Activated T-helper 2 cell treated with anti-CD3 and anti-CD28 coated beads, Interferon-gamma antibody, Interleukin-2, Interleukin-4, amounts not matched to agents 10 μg/mL and 5 μg/mL and 100 μg/mL, durations not matched to agents 14 hours and 24 hours and 36 hours (primary cell): ENCODE measurements at places on chromosomes 3 and 15.
A peak's percentile ranks its signal among the peaks of the same experiment; 100 is the strongest.

- H3K27me3 ChIP-seq = no peaks in the 10 kb centered on the region
- DNase-seq = no peak
- H3K27ac ChIP-seq = no peak overlapping the region
- H3K36me3 ChIP-seq = no peaks in the 10 kb centered on the region
Measured at GRCh38 chr15:67788986-67789385, 36.3 kb upstream of the SKOR1 start.

DNA sequence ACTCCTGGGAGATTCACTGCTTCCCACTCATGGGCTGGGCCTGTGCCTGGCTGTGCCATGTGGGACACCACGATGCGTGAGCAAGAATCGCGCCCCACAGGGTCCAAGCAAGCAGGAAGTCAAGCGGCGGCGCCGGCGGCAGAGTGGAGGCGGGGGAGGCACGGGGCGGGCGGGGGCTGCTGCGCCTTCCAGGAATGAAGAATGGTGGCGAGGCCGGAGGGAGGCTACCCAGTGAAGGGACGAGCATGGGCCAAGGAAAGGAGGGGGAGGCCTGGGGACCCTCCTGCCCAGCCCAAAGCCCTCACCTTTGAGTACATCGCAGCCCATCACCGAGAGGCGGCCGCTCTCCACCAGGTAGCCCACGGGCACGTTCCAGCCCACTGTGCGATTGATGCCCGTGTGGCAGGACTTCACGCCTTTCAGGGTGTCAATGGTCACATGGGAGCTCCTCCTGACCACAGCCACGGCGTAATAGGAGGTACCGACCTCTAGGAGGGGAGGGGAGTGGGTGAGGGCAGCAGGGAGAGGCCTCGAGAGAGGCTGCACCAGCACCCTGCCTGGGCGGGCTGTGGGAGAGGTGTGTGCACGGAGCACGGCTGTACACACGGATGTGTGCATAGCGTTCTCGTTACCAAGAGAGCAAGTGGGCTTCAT lies 5.5 kb downstream of the MELTF start:
- H3K4me3 ChIP-seq = no peak overlapping the region
- H3K36me3 ChIP-seq = no peaks in the 10 kb centered on the region
- peaks cover 5% of the 10 kb centered on the region for H3K4me1 ChIP-seq
- H3K27me3 ChIP-seq = peaks cover 11% of the 10 kb centered on the region
- no peak overlapping the region for H3K27ac ChIP-seq

DNA sequence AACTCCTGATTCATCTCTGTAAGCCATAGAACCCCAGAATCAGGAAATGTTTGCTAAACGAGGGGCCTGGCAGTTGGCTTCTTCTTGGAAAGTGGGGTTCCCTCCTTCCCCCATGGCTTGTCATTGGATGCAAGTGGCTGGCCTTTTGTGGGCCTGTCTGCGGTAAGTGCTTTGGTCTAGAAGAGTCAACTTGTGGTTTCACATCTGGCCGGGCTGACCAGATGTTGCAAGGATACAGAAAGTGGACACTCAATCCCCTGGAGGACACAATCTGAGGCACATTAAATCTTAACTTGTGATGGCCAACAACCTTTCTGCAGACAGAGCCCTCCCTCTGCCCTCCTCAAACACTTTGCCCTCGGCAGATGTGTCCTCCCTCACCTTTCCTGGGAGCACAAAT lies 1.1 kb downstream of the FAH start:
- H3K4me3 ChIP-seq = peak overlapping the region; percentile 95
- no peak for DNase-seq
- H3K4me1 ChIP-seq = peaks cover 30% of the 10 kb centered on the region
- peak overlapping the region; percentile 95 for H3K27ac ChIP-seq
- H3K36me3 ChIP-seq = peaks cover 26% of the 10 kb centered on the region
- peaks cover 2% of the 10 kb centered on the region for H3K27me3 ChIP-seq

GRCh38 chr15:62447742-62448141 lies 282.7 kb upstream of the C2CD4B start:
- no peak overlapping the region for H3K4me3 ChIP-seq
- H3K27me3 ChIP-seq = no peaks in the 10 kb centered on the region
- no peaks in the 10 kb centered on the region for H3K4me1 ChIP-seq
- DNase-seq = no peak
- H3K27ac ChIP-seq = no peak overlapping the region
- H3K36me3 ChIP-seq = no peaks in the 10 kb centered on the region

DNA sequence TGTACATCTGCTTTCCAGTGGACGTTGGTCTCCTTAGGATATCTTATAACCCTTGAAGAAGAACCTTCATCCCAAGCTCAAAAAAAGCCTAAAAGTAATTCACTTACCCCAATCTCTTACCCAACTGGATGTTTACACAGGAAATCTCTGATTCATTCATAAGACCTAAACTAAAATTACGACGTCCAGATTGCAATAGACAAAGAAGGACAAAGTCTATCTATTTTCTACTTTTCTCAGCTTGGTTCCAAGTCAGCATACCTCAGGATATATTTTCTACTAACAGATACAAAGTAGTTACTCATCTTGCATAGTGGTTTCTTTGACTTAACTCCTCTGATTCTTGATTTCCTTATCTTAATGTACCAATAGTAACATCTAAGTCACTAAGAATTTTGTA lies 669.9 kb downstream of the OTOL1 start:
- no peak overlapping the region for H3K4me3 ChIP-seq
- no peak for DNase-seq
- no peaks in the 10 kb centered on the region for H3K27me3 ChIP-seq
- H3K27ac ChIP-seq = no peak overlapping the region
- no peaks in the 10 kb centered on the region for H3K36me3 ChIP-seq

DNA sequence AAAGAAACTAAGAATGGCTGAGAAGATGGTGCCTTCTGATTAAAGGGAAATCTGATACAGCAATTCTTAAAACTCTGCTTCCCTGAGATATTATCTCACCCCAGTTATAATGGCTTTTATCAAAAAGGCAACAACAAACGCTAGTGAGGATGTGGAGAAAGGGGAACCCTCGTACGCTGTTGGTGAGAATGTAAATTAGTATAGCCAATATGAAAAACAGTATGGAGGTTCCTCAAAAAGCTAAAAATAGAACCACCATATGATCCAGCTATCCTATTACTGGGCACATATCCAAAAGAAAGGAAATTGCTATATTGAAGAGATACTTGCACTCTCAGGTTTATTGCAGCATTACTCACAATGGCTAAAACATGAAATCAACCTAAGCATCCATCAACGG lies 65.1 kb downstream of the GOLIM4 start:
- DNase-seq = no peak
- H3K27me3 ChIP-seq = no peaks in the 10 kb centered on the region
- H3K27ac ChIP-seq = no peak overlapping the region
- H3K4me3 ChIP-seq = no peak overlapping the region
- H3K4me1 ChIP-seq = peaks cover 33% of the 10 kb centered on the region

DNA sequence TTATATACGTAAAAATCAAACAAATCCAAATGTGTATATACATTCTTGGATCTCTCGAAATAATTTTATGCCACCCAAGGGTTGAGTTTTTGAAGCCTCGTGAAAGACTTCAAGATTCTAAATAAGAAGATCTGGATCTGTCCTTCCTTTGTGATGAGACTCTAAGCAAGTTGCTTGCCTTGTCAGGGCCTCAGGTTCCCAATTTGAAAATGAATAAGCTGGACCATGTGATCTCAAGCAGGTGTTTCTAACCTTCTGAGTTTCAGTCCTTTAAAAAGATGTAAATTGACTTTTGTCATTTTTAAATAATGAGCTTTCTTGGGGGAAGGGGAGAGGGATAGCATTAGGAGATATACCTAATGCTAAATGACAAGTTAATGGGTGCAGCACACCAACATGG lies 137.1 kb downstream of the P3H2 start:
- H3K27ac ChIP-seq = no peak overlapping the region
- no peaks in the 10 kb centered on the region for H3K4me1 ChIP-seq
- H3K36me3 ChIP-seq = no peaks in the 10 kb centered on the region
- H3K4me3 ChIP-seq = no peak overlapping the region

- no peaks in the 10 kb centered on the region for H3K36me3 ChIP-seq
- no peak for DNase-seq
- peaks cover 3% of the 10 kb centered on the region for H3K27me3 ChIP-seq
Measured at GRCh38 chr3:192929146-192929545, 11.5 kb upstream of the MB21D2 start.

- H3K4me1 ChIP-seq = peaks cover 5% of the 10 kb centered on the region
- no peaks in the 10 kb centered on the region for H3K36me3 ChIP-seq
- H3K27me3 ChIP-seq = peaks cover under 1% of the 10 kb centered on the region
- H3K27ac ChIP-seq = no peak overlapping the region
Measured at GRCh38 chr3:49173792-49174170, 2.4 kb downstream of the KLHDC8B start.

GRCh38 chr3:11928381-11928780 lies 75.8 kb upstream of the SYN2 start:
- H3K36me3 ChIP-seq = no peaks in the 10 kb centered on the region
- H3K27ac ChIP-seq = no peak overlapping the region
- no peaks in the 10 kb centered on the region for H3K4me1 ChIP-seq
- no peak overlapping the region for H3K4me3 ChIP-seq

DNA sequence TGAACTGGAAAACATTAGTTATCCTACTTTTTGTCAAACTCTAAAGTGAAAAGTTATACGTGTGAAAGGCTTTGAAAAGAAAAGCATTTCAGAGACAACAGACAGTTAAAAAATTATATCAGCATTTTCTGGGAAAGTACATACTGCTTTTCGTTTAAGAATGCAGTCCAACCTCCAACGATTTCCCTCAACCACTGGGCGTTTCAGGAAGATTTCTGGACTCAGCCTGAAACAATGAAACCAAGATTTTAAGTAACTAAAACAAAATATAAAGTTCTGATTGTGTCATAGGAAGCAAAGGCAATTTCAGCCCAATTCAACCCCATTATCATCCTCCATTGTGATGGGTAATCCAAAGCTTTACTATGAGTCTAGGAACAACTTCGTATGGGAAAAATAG lies 110.7 kb downstream of the PLD1 start:
- H3K4me1 ChIP-seq = no peaks in the 10 kb centered on the region
- H3K27ac ChIP-seq = no peak overlapping the region
- no peak for DNase-seq
- no peak overlapping the region for H3K4me3 ChIP-seq
- H3K36me3 ChIP-seq = no peaks in the 10 kb centered on the region

DNA sequence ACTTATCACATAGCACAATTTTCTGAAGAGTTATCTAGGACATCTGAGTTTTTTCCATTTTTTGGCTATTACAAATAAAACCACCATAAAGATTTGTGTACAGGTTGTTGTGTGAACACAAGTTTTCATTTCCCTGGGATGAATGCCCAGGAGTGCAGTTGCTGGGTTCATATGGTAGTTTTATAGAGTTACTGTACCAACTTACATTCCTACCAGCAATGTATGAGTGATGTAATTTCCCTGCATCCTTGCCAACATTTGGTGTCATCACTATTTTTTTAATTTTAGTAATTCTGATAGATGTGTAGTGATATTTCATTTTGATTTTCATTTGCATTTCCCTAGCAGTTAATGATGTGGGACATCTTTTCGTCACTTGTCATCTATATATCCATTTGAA lies 20.5 kb downstream of the FILIP1L start:
- H3K36me3 ChIP-seq = peaks cover 3% of the 10 kb centered on the region
- no peaks in the 10 kb centered on the region for H3K27me3 ChIP-seq
- no peak overlapping the region for H3K27ac ChIP-seq
- H3K4me1 ChIP-seq = peaks cover 38% of the 10 kb centered on the region
- DNase-seq = no peak

DNA sequence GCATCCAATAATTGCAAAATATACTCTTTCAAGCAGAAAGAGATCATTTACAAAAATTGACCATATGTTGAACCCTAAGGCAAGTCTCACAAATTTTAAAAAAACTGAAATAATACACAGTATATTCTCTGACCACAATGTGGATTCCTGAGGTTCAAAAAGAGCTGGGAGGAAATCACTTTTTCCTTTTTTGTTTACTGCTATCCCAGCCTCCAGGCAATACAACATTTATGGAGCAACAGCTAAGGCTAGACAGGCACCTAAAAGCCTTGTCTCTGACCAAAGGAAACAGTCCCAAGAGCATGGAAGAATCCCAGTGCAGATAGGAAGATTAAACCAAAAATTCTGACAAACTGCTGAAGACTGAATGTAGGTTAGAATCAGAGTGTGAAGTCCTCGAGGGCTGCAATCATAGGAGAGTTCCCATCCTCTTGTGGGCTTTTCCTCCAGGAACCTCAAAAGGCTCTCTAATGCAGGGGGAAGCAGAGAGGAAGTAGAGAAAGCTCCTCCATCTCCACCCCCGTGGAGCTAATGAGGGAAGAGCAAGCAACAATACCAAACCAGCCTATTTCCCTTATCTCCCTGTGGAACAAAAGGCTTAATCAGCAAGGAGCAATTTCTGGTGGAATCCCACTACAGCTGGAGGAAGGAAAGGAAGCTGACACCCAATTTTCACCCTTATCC lies 57.0 kb downstream of the TMCC1 start:
- peaks cover 2% of the 10 kb centered on the region for H3K4me1 ChIP-seq
- peaks cover 3% of the 10 kb centered on the region for H3K36me3 ChIP-seq
- H3K4me3 ChIP-seq = no peak overlapping the region
- no peak overlapping the region for H3K27ac ChIP-seq
- no peaks in the 10 kb centered on the region for H3K27me3 ChIP-seq
- DNase-seq = no peak

DNA sequence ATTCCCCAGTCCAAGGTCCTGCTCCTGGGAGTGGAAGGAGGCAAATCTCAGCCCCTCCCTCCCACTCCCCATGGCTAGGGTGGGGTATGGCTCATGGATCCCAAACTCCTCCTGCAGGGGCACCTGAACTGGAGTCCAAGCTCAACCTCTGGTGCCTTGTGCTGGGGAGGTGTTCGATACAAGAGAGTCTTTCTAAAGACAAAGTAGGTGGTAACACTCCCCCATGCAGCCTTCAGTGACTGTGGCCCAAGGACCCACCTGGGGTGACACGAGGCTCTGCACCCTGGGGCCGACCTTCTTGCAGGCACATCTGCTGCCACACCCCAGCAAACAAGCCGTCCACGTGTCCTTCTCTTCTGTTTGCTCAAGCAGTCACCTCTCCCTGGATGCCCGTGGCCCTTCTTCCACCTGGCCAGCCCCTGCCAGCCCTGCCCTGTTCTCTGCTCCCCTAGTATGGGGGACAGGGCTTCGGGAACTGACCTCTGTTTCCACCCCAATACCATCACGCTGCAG lies 36.7 kb upstream of the SLC6A11 start:
- no peak overlapping the region for H3K4me3 ChIP-seq
- H3K27ac ChIP-seq = no peak overlapping the region
- H3K27me3 ChIP-seq = no peaks in the 10 kb centered on the region
- H3K36me3 ChIP-seq = no peaks in the 10 kb centered on the region
- no peak for DNase-seq
- H3K4me1 ChIP-seq = peaks cover 6% of the 10 kb centered on the region

- H3K4me3 ChIP-seq = no peak overlapping the region
- no peak for DNase-seq
- H3K27ac ChIP-seq = no peak overlapping the region
- no peaks in the 10 kb centered on the region for H3K27me3 ChIP-seq
- H3K4me1 ChIP-seq = no peaks in the 10 kb centered on the region
Measured at GRCh38 chr3:121232309-121233225, 313.2 kb downstream of the POLQ start.

DNA sequence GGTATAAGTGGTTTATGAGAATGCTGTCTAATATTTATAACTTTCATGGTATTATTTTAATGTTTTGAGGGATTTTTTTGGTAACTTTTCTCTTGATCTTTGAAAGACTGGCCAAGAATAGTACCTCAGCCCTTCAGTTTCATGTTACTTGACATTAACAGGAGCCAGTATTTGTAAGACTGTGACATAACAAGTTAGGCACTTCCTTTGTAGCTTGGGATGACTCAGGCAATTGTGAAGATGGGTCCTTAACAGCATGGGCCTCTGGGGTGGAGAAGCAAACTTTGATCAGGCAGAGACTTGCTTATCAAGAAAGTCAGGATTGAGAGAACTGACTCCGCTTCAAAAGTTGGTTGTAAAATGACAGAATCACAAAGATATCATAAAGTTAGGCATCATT lies 9.5 kb downstream of the LRRC49 start:
- no peak overlapping the region for H3K27ac ChIP-seq
- no peak for DNase-seq
- peaks cover 19% of the 10 kb centered on the region for H3K27me3 ChIP-seq
